MCF 10A (cell line): ENCODE measurements at places on chromosomes 2 and 18. TPM values are rescaled to one million over a fixed set of nuclear protein-coding genes. Genes with fewer than 3 reads are reported as not detected.
A peak's percentile ranks its signal among the peaks of the same experiment; 100 is the strongest.

DNA sequence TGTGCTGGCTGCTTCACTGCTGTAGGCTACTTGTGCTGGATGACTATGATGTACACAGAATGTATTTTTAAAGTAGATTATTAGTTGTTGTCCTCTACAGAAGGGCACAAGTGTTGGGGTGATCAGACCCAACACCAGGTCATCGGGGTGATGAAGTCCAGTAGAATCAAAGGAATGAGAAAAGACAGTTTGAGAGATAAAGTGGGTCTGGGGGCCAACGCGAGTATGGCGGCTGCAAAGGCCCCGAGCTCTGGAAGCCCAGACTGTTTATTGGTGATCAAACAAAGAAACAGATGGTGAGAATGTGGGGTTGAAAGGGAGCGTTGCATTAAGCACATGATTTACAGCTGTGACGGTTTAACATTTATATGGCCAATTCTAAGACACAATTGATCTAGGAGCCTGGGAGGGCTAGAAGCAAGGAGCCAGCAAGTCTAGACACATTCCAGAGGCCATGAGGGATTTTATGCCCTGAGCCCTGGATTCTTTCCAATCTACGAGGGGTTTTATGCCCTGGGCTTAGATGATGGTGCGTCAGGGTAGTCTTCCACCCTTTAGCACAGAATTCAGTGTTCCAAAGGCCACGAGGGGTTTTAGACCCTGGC, 153.5 kb downstream of the AGPS start:
- H3K36me3 ChIP-seq = no peaks in the 10 kb centered on the region
- H3K4me3 ChIP-seq = no peak overlapping the region
- peaks cover 4% of the 10 kb centered on the region for H3K4me1 ChIP-seq
- no peak for DNase-seq

Gene RTP5
- not detected in 2 replicates for total RNA-seq

Gene KATNAL2
- 2.1 and 3.5 TPM in 2 replicates for total RNA-seq

Gene CDH2
- 14.6 and 15.1 TPM in 2 replicates for total RNA-seq

- H3K4me3 ChIP-seq = no peak overlapping the region
- H3K27me3 ChIP-seq = no peaks in the 10 kb centered on the region
- peak; percentile 74 for DNase-seq
- no peaks in the 10 kb centered on the region for H3K36me3 ChIP-seq
- H3K27ac ChIP-seq = no peak overlapping the region
Measured at GRCh38 chr2:237025090-237025865, 60.4 kb upstream of the COPS8 start.

Gene CDCA7
- total RNA-seq = 6.2 and 14.0 TPM in 2 replicates

DNA sequence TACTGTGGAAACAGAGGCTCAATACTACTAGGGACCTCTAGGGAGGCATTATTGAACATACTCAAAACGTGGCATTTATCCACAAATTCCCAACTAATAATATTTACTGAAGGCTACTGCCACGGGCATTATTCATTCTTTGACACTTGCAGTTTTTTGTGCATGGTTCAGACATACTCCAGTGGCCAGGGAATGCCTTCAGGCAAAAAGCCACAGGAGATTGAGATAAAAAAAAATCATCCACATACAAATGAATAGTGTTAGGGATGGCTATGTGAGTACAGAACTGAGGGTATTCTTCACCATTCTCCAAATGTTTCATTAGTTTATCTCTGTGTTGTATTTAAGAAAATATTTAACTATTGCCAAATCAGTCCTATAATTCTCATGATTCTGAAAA, 974.9 kb upstream of the PIK3C3 start:
- H3K36me3 ChIP-seq = no peaks in the 10 kb centered on the region
- no peak overlapping the region for H3K4me3 ChIP-seq
- no peak overlapping the region for H3K27ac ChIP-seq
- peaks cover 23% of the 10 kb centered on the region for H3K4me1 ChIP-seq
- no peak for DNase-seq

DNA sequence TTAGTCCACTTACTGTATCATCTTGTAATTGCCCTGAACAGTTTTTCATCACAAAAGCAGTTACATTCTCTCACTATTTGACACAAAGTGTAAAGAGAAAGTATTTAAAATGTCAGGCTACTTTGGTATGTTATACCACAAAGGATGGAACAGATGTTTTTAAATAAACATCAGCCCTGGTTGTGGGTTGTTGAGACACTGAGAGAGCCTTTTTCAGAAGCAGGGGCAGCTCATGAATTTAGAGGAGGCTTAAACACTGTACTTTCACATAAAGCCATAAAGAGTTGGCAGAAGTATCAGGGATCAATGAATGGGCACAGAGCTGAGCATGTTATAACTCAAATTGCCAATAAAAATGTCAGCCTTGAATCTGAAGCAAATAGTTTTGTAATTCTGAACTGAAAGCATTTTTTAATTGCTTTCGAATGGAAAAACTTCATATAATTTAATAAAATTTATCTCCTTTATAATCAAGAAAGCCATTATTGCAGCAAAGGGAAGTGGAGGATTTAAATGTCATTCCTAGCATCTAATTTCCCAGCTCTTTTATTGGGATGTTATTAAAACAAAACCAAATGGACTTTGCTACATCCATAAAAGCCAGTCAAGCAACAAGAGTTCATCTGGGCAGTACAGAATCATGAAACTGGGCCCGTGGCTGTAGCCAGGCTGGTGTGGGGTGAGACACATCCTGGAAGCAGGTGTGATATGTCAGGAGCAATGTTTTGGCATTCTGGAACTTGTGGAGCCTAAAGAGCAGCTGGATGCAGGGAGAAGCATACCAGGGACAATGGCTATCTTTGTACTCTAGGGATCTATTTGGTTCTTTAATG, 95.1 kb upstream of the NT5C1B start:
- H3K27ac ChIP-seq = no peak overlapping the region
- no peak for DNase-seq
- H3K27me3 ChIP-seq = no peaks in the 10 kb centered on the region
- no peaks in the 10 kb centered on the region for H3K4me1 ChIP-seq

DNA sequence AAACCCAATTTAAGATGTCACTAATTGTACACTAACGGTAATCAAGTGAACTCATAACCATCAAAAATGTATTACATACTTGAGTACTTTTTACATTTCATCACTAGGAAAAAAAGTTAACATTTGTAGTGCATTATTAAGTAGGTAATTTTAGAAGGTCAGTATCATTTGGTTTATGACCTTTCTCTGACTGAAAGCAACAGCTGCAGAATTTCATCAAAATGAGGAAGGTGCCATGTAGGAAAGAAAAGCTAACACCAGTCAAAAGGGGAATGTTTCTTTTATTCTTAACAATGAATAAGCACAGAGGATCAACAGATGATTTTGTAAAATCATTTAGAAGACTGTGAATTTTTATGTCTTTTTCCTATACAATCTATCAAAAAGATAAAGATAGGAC, 79.0 kb downstream of the PIGN start:
- H3K4me1 ChIP-seq = no peaks in the 10 kb centered on the region
- no peak overlapping the region for H3K4me3 ChIP-seq
- H3K27me3 ChIP-seq = no peaks in the 10 kb centered on the region
- DNase-seq = no peak
- peaks cover 3% of the 10 kb centered on the region for H3K36me3 ChIP-seq

Gene TMEFF2
- total RNA-seq = not detected in 2 replicates

- no peak for DNase-seq
- H3K36me3 ChIP-seq = peaks cover 5% of the 10 kb centered on the region
- H3K27me3 ChIP-seq = no peaks in the 10 kb centered on the region
- no peak overlapping the region for H3K27ac ChIP-seq
Measured at GRCh38 chr18:54918060-54918459, 41.2 kb downstream of the CCDC68 start.

Gene TBR1
- total RNA-seq = 0.12 and 0.26 TPM in 2 replicates

DNA sequence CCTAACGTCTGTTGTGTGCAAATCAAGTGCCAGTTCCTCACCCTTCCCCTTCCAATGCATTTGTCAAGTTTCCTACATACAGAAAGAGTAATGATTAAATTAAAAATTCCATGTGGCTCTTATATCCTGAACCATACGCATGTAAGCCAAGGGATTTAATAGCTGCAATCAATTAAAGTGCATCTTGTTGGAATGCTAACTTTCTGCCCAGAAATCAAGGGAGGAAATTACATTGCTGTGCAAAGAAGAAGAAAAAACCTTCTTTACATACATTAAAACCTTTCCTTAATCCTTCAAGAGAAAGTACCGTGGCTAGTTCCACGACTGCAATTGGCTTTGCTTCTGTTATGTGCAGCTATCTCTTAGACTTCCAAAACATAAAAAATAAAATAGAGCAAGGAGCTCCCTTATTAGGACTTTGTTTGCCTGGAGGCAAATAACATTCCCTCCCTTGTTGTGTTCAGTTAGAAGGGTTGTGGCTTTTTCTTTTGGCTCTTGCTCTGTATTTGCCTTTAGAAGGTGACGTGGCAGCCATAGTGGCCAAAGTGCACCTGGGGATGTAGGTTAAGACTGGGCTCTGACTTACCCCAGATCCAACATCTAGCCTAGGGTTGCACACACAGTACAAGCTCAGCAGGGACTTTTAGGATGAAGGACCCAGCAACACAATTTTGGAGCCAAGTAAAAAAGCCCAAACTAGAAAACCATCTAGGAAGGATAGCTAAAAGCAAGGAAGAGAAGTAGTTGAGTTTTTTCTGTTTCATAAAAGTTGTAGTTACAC, 158.3 kb downstream of the ANTXR1 start:
- H3K36me3 ChIP-seq = peaks cover 9% of the 10 kb centered on the region
